ENCODE measurements at places on chromosomes 4 and X. TPM values are rescaled to one million over a fixed set of nuclear protein-coding genes. Genes with fewer than 3 reads are reported as not detected.

DNA sequence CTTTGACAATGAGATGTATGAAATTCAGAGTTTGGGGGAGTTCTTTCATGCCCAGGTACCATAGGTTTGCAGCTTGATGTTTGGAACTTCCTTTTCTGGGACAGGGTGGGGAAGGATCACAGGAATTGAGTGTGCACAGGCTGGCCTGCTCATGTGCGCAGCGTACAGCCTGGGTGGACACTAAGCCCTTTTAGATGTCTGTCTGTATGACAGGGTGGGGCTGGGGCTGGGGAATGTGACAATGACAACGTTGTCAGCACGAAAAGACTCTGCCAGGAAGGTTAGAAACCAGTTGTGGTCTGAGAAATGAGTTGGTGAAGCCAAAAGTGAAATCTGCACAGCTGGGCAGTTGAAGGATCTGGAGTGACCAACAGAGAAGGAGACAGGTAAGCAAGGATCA lies 47.4 kb downstream of the WWC2 start:
- H3K4me1 ChIP-seq = peaks cover 21% of the 10 kb centered on the region
- no peaks in the 10 kb centered on the region for H3K27me3 ChIP-seq
- no peaks in the 10 kb centered on the region for H3K36me3 ChIP-seq
- no peak overlapping the region for H3K4me3 ChIP-seq
- no peak for DNase-seq

DNA sequence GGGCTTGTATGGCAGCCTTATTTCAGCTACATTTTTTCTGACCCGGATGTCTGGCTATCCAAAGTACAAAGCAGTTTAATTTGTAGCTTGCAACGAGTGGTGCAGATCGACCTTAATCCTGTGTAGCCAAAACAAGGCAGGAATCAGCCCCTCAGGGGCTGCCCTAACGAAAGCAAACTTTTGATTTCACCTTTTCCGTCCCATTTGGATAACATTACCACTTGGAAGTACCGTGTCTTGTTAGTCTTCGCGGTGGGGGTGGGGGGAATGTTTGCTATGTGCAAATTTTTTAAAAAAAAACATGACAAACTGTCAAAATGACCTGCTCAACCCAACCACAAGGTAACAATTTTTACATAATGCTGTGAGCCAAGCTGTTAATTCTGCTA lies 766 bp upstream of the DNAJB14 start:
- peaks cover 47% of the 10 kb centered on the region for H3K4me1 ChIP-seq
- no peak overlapping the region for H3K4me3 ChIP-seq
- no peak for DNase-seq
- peaks cover 24% of the 10 kb centered on the region for H3K36me3 ChIP-seq

DNA sequence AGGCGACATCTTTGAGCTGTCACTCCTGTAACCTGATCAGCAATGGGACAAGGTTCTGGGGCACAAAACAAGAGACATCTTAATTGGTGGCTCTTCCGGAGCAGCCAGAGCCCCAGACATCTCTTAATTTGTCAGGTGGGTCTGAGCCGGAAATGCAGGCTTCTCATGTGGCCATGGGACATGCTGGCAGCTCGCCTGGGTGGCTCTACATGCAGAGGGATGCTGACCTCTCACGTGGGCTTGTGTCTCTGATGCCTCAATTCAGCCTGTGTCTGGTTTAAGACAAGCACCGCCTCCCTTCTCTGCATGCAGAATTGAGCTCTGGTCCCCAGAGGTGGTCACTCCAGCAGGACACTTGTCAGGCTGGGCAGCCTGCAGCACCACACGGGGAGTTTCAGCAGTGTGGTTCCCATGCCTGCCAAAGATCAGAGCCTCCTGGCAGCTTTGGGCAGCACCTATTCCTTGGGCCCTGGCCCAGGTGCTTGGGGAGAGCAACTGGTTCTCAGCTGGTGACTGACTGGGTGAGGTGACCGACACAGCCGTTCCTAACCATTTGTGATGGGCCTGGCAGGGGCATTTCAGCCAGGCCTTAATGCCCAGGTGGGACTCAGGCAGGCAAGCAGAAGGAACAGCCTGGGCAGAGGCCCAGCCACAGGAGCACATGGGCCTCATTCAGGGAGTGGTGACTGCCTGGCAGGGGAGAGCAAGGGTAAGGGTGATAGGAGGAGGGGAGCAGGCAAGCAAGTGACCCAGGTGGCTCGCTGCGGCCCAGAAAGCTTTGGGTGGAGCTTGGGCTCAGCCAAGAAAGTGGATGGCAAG lies 53.4 kb downstream of the HMX1 start:
- no peak overlapping the region for H3K4me3 ChIP-seq
- no peaks in the 10 kb centered on the region for H3K4me1 ChIP-seq
- H3K36me3 ChIP-seq = no peaks in the 10 kb centered on the region
- H3K27ac ChIP-seq = no peak overlapping the region
- peaks cover 62% of the 10 kb centered on the region for H3K27me3 ChIP-seq

- H3K4me3 ChIP-seq = no peak overlapping the region
- H3K4me1 ChIP-seq = no peaks in the 10 kb centered on the region
- no peaks in the 10 kb centered on the region for H3K36me3 ChIP-seq
- no peaks in the 10 kb centered on the region for H3K27me3 ChIP-seq
- DNase-seq = no peak
These were observed 615.8 kb downstream of the TRAM1L1 start for GRCh38 chr4:116469582-116469981.

DNA sequence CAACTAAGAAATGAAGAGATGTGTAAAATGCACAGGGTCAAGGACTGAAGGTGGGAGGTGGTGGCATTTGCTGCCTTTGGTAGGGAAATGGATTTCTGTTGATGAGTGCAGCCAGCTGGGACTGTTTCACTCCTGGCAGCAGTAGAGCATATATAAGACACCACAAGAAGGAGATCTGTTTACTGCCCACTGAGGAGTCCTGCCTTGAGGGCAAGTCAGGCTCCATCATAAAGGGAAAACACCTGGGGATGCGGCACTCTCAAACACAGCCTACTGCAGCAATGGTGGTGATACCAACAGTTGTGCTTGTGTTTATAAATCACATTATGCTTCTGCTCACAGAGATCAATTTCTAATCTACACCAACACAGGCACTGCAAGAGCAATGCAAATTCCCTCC lies 222.1 kb downstream of the TACR3 start:
- peaks cover 6% of the 10 kb centered on the region for H3K4me1 ChIP-seq
- no peaks in the 10 kb centered on the region for H3K27me3 ChIP-seq
- no peak overlapping the region for H3K4me3 ChIP-seq

- no peaks in the 10 kb centered on the region for H3K27me3 ChIP-seq
- peaks cover 32% of the 10 kb centered on the region for H3K4me1 ChIP-seq
- H3K27ac ChIP-seq = peak overlapping the region; percentile 94
- DNase-seq = no peak
- peaks cover 17% of the 10 kb centered on the region for H3K36me3 ChIP-seq
These were observed 237.0 kb downstream of the MGST2 start for GRCh38 chr4:139902321-139903320.

CENPVL2 gene
- total RNA-seq = 1.6 TPM

DNA sequence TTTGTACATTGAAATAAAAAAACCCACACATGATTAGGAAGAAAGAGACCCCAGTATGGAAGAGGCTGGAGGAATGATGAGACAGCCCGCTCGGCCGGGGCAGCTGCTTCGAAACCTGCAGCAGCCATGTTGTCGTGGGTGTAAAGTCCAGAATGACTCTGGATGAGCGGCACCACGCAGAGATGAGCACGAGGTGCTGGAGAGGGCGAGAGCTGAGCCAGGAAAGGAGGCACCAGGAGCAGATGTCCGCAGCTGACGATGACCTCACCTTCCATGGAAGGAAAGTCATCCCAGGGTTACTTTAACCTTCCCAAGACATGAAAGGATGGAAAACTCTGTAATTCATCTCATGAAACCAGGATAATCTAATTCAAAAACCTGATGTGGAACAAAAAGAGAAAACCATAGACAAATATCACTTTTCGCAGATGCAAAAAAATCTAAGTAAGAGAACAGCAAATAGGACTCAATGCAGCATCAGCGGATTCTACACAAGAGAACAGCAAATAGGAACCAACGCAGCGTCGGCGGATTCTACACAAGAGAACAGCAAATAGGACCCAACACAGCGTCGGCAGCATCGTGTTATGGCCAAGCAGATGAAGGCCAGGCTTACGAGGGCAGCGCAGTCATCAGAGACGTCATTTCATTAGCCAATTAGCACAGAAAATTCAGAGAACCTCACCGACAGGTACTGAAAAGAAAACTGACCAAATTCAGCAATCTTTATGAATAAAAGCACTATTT lies 25.9 kb upstream of the SPON2 start:
- H3K27me3 ChIP-seq = no peaks in the 10 kb centered on the region
- no peak for DNase-seq
- no peaks in the 10 kb centered on the region for H3K36me3 ChIP-seq
- no peaks in the 10 kb centered on the region for H3K4me1 ChIP-seq

DNA sequence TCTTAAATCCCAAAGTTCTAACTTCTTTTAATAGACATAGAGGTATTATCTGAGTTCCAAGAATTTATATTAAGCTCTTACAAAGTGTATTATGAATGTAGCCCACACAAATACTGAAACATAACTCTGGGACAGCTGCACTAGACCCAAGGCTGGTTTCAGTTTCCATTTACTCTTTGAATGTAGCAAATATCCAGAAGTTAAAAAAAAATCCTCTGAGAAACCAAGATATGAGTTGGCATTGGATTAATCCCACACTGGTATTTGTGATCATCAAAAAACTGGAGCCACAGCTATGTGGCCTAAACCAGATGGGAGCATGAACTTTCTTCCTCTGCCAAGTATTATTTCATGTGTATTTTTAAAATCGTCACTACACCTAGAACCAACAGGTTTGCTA lies 23.6 kb upstream of the SMPX start:
- no peaks in the 10 kb centered on the region for H3K36me3 ChIP-seq
- no peaks in the 10 kb centered on the region for H3K27me3 ChIP-seq
- H3K4me1 ChIP-seq = peaks cover 3% of the 10 kb centered on the region

- no peak for DNase-seq
- H3K4me1 ChIP-seq = peaks cover 3% of the 10 kb centered on the region
- H3K36me3 ChIP-seq = no peaks in the 10 kb centered on the region
- H3K4me3 ChIP-seq = no peak overlapping the region
- H3K27ac ChIP-seq = no peak overlapping the region
- no peaks in the 10 kb centered on the region for H3K27me3 ChIP-seq
These were observed 12.1 kb upstream of the PORCN start for GRCh38 chrX:48496660-48497059.

CXCL11 gene
- not detected for total RNA-seq

DNA sequence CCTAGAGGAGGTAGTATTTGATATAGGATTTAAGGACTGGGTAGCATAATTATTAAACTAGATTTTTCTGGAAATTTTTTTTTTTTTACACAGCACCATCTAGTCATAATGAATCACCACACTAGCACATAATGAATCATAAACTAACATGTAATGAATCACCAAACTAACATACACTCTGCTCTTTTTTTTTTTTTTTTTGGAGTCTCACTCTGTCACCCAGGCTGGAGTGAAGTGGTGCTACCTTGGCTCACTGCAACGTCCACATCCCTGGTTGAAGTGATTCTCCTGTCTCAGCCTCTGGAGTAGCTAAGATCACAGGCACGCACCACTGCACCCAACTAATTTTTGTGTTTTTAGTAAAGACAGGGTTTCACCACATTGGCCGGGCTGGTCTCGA lies 92.5 kb downstream of the FAM13A start:
- DNase-seq = no peak
- H3K36me3 ChIP-seq = peaks cover 4% of the 10 kb centered on the region
- H3K27ac ChIP-seq = no peak overlapping the region

ATP7A gene
- 9.7 TPM for total RNA-seq

DNA sequence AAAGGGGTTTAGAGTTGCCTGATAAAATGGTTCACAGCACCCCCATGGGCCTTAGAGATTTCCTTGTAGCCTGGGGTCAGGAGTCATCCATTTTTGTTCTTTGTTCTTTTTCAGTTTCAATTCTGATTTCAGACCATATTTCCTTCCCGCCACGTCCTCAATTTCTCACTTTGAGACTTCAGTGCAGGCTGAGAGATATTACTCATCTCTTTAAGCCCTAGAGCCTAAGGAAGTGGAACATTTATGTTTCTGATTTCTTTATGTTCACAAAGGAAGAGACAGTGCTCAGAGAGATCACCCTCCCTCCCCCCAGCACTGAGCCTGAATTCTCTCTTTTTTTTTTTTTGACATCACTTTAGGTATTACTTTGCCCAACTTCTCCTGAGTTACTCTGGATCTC lies 56.3 kb downstream of the MSN start:
- no peak overlapping the region for H3K27ac ChIP-seq
- H3K36me3 ChIP-seq = peaks cover 27% of the 10 kb centered on the region
- H3K27me3 ChIP-seq = no peaks in the 10 kb centered on the region
- H3K4me1 ChIP-seq = peaks cover 14% of the 10 kb centered on the region
- no peak for DNase-seq

PAK3 gene
- total RNA-seq = 11.9 TPM

DNA sequence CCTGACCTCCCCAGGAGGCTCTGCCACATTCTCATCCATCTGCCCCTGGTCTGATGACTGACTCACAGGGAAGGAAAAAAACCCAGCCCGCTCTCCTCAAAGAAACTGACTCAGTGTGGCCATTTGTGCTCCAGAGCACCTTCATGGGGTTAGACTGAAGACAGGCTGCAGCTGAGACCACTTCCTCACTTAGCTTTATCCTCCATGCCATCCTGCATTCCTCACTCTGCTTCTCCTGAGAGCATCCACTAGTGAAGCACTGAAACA lies 35.9 kb upstream of the HPSE start:
- H3K4me3 ChIP-seq = no peak overlapping the region
- DNase-seq = no peak
- no peaks in the 10 kb centered on the region for H3K4me1 ChIP-seq
- no peak overlapping the region for H3K27ac ChIP-seq
- H3K36me3 ChIP-seq = no peaks in the 10 kb centered on the region
- no peaks in the 10 kb centered on the region for H3K27me3 ChIP-seq

GRCh38 chrX:18996536-18996935 lies 12.6 kb upstream of the PHKA2 start:
- no peak overlapping the region for H3K4me3 ChIP-seq
- H3K27me3 ChIP-seq = no peaks in the 10 kb centered on the region
- DNase-seq = no peak
- H3K4me1 ChIP-seq = no peaks in the 10 kb centered on the region

DNA sequence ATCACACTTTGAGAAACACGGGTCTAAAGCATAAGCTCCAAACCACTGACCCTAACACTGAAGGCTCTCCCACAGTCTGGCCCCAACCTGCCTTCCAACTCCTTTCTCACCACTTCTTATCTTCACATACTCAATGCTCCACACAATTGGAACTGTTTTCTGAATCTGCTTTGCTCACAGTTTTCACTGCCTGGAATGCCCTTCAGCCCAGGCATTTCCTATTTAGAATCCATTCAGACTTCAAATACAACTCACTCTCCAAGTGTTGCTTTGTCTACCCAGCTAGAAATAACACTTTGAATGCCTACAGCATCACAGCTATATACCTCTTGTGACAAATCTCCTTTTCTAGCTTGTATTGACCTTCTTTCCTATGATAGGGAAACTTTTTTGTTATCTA lies 10.2 kb downstream of the OTUD4 start:
- no peaks in the 10 kb centered on the region for H3K4me1 ChIP-seq
- no peak overlapping the region for H3K4me3 ChIP-seq
- no peak overlapping the region for H3K27ac ChIP-seq

FAM184B gene
- 0.16 TPM for total RNA-seq

HTN1 gene
- not detected for total RNA-seq

Measured in neural crest cell (in vitro differentiated cells).